Stimulated activated CD8-positive, alpha-beta memory T cell treated with anti-CD3 and anti-CD28 coated beads, Interleukin-4, amount 100 ng/mL, for 1 hour (primary cell): ENCODE measurements at places on chromosomes 12 and 14.
A peak's percentile ranks its signal among the peaks of the same experiment; 100 is the strongest.

- no peak for DNase-seq
Measured at GRCh38 chr14:81055971-81056370, 100.5 kb downstream of the TSHR start.

DNA sequence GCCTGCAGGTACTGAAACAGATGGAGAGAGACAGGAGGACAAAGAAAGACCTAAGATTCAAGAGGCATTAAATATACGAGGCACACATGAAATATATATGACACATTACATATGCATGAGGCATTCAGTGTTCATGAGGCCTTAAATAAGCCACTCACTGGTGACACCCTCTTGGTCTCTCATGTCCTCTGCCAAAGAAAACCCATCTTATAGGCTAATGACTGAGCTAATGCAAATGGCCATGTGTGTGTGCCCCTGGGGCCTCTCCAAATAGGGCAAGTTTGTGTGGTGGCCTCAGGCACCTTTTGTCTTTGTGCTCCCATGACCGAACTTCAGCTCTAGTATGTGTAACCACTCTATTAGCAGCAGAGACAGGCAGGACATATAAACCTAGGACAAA lies 18.8 kb downstream of the COQ6 start:
- no peak for DNase-seq

DNA sequence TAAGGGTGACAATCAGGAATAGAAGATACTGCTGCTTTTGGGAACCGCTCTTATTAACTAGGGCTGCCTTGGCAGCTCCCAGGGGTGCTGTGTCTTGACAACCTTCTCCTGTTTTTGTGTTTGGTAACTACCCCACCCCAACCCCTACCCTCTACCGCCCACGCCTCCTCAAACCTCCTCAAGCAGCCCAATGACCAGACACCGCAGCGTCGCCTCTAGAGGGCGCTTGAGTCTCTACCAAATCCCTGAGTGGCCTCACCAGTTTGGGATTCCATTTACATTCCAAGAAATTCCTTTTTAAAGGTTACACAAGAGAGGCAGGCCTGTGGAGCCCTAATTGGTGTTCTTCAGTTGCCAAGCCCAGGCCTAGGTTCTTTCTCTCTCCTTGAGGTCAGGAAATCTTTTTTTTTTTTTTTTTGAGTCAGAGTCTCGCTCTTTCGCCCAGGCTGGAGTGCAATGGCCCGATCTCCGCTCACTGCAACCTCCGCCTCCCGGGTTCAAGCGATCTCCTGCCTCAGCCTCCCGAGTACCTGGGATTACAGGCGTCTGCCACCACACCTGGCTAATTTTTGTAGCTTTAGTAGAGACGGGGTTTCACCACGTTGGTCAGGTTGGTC lies 72.4 kb upstream of the USP44 start:
- no peak for DNase-seq

GRCh38 chr12:1842183-1842904 lies 22.0 kb downstream of the LRTM2 start:
- no peak for DNase-seq

GRCh38 chr12:79933532-79934264 lies 1.2 kb downstream of the PPP1R12A start:
- no peak for DNase-seq

DNA sequence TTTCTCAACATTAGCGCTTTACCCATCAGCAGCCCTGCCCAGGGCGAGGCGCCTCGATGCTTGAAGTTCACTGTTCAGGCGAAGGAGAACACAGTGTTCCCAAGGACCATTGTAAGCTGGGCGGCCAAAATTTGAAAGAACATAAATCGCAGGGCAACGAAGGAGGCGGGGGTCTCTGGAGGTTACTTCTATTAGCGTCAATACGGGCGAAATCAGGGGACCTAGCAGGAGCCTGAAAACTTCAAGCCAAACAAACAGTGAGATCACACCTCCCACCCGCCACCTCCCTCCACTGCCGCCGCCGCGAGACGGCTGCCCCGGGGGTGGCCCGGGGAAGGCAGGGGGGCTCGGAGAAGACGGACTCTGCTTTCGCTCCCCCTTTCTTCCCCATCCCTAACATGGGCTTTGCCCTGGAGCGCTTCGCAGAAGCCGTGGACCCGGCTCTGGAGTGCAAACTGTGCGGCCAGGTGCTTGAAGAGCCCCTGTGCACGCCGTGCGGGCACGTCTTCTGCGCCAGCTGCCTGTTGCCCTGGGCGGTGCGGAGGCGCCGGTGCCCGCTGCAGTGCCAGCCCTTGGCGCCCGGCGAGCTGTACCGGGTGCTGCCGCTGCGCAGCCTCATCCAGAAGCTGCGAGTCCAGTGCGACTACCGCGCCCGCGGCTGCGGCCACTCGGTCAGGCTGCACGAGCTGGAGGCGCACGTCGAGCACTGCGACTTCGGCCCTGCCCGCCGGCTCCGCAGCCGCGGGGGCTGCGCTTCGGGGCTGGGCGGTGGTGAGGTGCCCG lies at the start of gene PDZRN4:
Gene PDZRN4, plus strand, starts transcription at position 263 of the 783 bp plus-strand sequence.
- DNase-seq = no peak

DNA sequence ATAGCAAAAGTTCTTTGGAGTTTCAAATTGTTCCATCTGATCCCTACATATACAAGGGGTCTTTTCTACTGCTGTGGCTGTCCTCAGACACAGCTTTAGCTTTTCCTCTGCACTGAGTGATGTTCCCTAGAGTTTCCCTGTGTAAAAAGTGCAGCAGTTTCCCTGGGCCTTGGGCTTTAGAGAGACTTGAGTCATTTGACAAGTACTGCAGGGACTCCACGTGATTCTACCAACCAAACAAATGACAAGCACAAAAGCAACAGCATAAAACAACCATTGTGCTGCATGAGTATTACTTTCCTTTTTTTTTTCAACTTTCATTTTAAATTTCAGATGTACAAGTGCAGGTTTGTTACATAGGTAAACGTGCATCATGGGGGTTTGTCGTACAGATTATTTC lies 272.8 kb downstream of the PDZRN4 start:
- DNase-seq = no peak

DNA sequence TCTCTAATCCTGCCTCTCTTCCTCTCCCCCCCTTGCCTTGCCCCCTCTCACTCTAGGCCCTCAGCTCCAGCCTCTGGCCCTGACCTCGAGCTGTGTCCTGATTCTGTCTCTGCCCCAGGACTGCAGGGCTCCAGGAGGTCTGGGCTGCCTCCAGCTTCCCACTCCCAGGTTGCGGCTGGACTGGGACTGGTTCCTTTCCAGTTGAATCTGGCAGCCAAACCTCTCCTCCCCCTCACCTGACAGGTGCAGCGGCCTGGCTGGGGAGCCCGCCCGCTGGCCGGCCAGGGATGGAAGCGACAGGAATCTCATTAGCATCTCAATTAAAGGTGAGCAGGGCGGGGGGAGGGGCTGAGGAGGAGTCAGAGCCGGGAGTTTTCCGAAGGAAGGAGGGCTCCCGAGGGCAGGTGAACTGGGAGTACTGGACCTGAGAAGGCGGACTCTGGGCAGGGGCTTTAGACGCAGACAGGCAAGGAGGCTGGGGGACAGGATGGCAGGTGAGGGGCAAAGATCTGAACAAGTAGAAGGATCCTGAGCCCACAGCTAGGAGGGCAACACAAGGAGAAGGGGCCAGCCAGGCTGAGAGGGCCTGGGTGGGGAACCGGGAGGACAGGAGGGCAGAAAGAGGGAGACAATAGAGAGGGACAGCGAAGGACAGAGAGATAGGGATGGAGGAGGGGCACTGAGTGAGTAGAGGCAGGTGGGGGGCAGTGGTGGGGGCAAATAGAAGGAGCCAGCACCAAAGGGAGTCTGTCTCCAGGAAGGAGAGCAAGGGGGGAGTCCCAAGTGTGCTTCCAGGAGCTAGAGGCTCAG lies at the start of gene SCNN1A:
Gene SCNN1A, minus strand, starts transcription at position 295 of the 810 bp plus-strand sequence. CDS start 780 bp downstream, outside the sequence.
- DNase-seq = no peak

- no peak for DNase-seq
Measured at GRCh38 chr12:94284046-94284445, 135.7 kb downstream of the PLXNC1 start.

DNA sequence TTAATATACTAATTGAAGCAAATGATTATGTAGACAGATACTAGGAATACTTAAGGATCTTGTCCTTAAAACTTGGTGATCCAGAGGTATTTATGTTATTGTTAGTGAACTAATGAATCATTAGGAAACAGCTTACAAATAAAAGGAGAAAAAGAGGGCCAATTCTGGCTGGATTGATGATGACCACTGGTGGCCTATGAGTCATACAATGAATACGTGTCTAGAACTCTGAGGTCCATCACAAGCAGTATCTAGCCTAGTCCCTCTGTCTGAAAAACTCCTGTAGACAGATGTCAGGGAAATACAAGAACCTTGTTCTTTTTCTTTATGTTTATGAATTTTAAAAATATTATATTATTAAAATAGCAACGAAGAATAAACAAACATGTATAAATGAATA lies 51.7 kb upstream of the RTL1 start:
- no peak for DNase-seq

DNA sequence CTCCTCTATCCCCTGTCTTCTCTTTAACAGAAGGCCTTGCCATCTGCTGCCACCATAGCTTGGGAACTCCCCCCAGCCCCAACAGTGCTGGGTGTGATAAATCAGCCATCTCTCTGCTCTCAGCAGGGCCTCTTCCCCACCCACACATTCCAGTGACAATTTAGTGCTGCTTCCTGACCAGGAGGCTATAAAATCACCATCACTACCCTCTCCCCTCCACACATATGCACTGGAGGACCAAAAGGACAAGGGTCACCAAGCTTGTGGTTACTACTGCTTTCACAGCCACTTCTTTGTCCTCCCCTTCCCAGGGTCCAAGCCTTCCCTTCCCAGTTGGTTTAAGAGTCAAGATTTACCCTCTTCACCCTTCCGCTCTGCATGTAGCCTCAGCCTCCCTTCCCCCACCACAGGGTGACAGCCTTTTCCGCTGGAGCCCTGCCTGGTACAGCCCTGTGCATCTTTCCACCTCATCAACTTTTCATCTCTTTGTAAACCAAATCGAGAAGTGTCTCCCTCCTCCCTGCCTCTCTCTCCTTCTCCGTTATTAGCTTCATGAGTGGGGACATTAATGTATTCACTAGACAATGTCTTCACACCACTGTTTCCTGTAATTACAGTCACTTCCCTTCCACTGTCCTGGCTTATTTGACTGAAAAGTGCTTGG lies 9.4 kb downstream of the PSMB5 start:
- no peak for DNase-seq

- no peak for DNase-seq
Measured at GRCh38 chr12:103956509-103957027, 9.1 kb upstream of the TDG start.

- DNase-seq = no peak
Measured at GRCh38 chr12:114167431-114167830, 201.3 kb upstream of the RBM19 start.

DNA sequence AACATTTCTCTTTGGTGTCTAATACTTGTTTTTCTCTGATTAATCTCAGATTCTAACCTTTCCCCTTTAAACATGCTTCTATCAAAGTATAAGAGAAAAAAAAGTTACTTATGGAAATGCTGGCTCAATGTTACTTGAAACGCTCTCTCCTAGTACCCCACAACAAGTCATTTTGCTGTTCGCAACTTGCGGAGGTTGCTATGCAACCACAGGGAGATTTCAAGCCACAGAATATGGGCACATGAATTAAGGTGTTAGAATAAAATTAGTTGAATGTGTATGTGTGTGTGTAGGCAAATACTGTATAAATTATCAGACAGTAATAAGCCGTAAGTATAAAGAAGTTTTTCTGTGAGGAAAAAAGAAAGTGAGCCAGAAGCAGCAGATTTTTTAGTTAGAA lies 80.6 kb downstream of the CCDC59 start:
- DNase-seq = no peak

GRCh38 chr12:98332642-98333041 lies 182.7 kb upstream of the TMPO start:
- no peak for DNase-seq

DNA sequence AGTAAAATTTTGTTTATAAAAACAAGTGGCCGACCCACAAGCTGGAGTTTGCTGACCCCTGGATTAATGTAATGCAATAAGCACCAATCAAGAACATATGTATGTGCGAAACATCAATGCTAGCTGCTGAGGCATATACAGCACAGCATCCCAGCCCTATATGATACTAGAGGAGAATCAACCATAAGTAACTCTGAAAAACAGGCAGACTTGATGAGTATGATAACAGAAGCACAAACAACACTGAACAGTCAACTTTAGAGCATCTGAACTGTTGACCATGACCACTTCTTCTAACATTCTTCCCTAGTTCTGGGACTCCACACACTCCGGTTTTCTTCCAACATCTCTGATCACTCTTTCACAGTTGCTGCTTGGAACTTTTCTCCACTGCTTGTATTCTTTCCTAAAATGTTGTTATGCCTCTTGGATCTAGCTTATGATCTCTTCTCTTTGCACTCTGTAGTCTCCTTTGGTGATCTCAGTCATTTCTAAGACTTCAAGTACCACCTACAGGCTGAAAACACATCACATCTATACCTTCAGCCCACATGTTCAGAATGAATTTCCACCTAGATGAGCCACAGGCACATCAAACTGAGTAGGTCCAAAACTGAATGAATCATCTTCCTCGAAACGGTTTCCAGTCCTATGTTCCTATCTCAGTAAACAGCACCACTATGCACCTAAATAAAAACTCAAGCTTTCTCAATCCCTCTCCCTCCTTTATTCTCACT lies 57.2 kb downstream of the STXBP6 start:
- no peak for DNase-seq

- peak; percentile 47 for DNase-seq
Measured at GRCh38 chr14:50000380-50001150, 107.7 kb downstream of the ARF6 start.

DNA sequence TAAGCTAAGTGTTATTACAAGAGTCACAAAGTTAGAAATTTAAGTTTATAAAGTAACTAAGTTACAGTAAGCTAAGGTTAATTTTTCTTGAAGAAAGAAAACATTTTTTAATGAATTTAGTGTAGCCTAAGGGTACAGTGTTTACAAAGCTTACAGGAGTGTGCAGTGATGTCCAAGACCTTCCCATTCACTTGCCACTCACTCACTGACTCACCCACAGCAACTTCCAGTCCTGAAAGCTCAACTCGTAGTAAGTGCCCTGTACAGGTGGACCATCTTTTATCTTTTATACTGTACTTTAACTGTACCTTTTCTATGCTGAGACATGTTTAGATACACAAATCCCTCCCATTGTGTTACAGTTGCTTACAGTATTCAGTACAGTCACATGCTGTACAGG lies 60.9 kb upstream of the TMEM263 start:
- DNase-seq = no peak

- no peak for DNase-seq
Measured at GRCh38 chr12:11022520-11022919, at the start of gene TAS2R19. TAS2R19 (minus strand) TSS chr12:11022620; CDS start chr12:11022571, 49 bp downstream.

- DNase-seq = no peak
Measured at GRCh38 chr14:56004786-56005185, 113.4 kb upstream of the PELI2 start.
